HT1080 (cell line): ENCODE measurements at places on chromosomes 7 and 10.

DNA sequence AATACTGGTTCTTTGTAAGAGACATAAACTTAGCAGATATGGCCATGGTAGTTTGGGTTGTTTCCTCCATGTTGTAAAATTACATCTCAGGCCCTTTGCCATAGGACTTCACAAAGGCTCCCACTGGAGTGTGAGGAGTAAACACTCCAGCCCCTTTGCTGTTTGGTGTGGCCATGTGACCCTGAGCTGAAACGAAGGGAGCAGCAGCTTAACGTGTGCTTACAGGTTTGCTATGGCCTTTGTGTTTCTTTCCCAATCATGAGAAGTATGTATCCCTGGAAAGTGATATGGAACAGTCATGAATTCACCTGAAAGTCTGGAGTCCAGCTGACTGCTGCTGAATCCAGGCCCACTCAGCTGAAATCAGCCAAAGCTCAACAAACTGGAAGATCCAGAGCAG is 23.8 kb upstream of the SFTPA1 start:
- DNase-seq = no peak

GRCh38 chr10:132591166-132591971 is 53.8 kb downstream of the INPP5A start:
- DNase-seq = peak; percentile 33

- peak; percentile 42 for DNase-seq
Observed at GRCh38 chr10:24008164-24009091, 200.5 kb upstream of the KIAA1217 start.

DNA sequence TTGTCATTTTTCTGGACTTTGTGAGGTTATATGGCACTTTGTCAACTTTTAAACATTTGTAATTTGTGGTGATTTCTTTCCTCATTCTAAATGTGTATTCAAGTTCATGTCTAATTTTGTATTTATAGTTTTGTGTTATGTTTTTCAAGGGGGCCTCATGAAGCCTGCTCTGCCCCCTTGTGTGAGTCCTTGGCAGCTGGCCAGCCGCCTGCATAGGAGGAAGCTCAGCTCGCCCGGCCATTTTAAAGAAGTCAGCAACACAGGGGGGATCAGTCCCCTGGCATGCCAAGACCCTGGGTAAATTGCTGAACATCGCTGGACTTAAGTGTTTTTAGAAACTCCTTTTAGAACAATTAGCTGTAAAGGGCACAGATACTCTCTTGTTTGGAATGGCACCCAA is 123.0 kb downstream of the ANLN start:
- no peak for DNase-seq

GRCh38 chr10:43867667-43868565 is 219.2 kb upstream of the ZNF32 start:
- DNase-seq = peak; percentile 82

GRCh38 chr10:84292502-84292901 is 35.9 kb upstream of the CCSER2 start:
- no peak for DNase-seq

- peak; percentile 41 for DNase-seq
Observed at GRCh38 chr10:31599626-31600504, 280.8 kb downstream of the ZEB1 start.

DNA sequence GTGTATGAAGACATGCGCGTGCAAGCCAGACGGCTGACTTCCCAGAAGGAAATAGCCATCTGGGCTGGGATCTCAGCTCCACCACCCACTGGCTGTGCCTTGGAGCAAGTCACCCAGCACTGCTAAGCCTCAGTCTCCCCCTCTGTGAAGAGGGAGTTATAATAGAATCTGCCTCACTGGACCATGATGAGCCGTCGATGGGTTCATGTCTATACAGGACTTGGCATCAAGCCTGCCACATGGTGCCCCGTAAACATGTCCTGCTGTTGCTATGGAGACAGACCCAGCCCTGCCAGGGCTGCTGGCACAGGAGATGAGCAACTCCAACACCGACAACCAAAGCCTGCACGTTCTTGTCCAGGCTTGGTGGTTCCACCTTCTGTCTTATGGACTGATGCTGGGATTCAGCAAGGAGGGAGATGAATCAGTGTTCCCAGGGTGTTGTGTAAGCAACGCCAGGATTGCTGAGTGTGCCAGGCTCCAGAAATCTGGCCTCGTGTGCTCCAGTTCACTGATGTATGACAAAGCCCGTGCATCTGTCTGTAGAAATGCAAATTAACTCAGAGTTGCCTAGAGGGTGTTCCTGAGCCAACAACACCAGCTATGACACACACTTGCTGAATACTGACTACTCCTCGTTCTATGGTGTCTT is 5.6 kb downstream of the GPR15LG start:
- peak; percentile 58 for DNase-seq

DNA sequence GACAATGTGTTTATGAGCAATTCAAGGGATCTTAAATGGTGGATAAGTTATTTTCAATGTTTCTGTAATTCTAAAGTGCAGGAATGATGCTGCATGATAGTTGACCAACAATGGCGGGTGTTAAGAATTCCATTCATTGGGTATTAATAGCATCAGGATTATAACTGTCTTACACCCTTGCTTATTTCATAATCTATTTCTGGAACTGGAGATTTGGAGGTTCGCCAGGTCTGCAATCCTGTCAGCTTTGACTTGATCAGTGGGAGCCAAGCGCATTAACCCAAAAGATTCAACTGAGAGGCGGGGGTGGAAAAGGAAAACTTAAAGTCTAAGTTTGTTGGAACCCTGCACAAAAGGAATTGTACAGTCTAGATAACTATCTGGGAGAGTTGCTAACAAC is 114.9 kb upstream of the ZEB1 start:
- DNase-seq = no peak

DNA sequence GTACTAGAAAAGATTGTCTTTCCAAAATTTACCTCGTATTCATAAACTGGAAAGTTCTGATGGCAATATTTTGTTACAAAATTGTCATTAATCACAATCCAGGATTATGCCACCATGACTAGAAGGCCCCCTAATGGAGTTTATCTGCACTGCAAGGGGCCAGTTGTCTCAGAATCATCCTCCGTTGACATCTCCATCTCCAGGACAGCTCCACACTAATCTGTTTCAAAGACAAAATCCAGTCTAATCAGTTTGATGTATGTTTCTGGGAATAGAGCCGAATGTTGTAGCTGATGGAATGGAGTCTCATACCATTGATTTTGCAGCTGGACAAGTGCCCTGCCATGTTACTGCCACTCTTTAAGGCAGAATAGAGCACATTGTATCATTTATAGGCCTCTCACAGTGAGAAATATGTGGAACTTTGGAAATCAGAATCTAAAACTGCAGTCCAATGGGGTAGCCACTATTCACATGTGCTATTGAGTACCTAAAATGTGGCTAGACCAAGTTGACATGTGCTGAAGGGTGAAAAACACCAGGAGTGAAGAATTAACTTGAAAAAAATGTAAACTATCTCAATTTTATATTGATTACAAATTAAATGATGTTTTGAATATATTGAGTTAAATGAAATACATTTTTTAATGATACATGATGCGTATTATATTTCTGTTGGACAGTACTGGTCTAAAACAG is 38.3 kb upstream of the TOMM7 start:
- no peak for DNase-seq

- no peak for DNase-seq
Observed at GRCh38 chr7:102395592-102395872, 631 bp upstream of the PRKRIP1 start.

- peak; percentile 78 for DNase-seq
Observed at GRCh38 chr10:103241262-103242011, 4.2 kb upstream of the RPEL1 start.

DNA sequence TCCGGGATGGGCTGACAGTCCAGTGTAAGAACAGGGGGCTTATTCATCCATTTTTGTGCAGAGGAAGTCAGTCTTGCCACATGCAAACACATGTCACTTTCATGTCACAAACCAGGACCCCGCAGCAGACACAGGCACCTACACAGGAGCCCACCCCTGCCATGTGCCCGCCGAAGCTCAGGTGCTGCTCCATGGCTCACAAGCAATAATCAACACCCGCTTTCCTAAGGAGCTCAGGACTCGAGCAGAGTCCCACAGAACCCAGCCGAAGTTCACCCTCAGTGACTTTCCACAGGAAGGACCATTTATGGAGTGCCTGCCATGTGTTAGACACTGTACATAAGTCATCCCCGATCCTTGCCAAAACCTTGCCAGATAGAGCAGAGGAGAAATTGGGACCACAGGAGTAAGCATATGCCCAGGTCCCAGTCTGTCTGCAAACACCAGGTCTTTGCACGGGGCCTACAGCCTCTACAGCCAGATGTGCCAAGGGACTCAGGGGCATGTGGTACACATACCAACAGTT is 99.4 kb downstream of the EBF3 start:
- no peak for DNase-seq

GRCh38 chr10:116385994-116386809 is 41.4 kb upstream of the PNLIPRP3 start:
- DNase-seq = peak; percentile 18

- no peak for DNase-seq
Observed at GRCh38 chr10:82278401-82279182, 403.6 kb downstream of the NRG3 start.

DNA sequence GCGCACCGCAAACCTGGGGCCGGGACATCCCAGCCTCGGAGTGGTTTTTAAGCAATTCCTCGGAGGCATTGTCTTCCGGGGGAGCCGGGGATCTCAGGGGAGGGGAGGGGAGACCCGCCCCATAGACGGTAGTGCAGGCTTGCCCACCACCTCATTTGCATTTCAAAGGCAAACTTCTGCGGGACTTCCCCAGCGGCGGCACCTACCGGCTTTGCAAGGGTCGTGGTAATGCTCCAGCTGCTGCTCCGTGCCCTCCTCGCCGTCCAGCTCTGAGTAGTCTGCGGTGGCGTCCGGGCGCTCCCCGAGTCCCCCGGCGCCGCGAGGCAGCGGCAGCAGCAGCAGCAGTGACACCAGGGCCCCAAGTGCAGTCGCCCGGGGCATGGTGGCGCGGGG is 425 bp downstream of the TLL2 start:
- no peak for DNase-seq

DNA sequence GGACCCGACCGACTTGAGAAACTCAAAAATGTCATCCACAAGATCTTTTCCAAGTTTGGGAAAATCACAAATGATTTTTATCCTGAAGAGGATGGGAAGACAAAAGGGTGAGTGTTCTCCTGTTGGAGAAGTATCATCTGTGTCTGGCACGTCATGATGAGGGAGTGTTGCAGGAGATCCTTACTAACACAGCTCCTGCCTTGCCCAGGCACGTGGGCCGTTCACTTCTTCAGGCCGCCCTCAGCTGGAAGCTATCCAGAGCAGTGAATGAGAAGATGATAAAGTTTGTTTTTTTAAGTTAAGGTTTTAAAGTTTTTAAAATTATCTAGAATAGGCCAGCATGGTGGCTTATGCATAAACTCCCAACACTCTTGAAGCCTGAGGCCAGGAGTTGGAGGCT is 6.2 kb downstream of the EIF3B start:
- DNase-seq = no peak
